NCI-H1417 treated with DMSO at 0.1 percent for 48 hours (cell line): ENCODE measurements at places on chromosomes 6 and 20.

DNA sequence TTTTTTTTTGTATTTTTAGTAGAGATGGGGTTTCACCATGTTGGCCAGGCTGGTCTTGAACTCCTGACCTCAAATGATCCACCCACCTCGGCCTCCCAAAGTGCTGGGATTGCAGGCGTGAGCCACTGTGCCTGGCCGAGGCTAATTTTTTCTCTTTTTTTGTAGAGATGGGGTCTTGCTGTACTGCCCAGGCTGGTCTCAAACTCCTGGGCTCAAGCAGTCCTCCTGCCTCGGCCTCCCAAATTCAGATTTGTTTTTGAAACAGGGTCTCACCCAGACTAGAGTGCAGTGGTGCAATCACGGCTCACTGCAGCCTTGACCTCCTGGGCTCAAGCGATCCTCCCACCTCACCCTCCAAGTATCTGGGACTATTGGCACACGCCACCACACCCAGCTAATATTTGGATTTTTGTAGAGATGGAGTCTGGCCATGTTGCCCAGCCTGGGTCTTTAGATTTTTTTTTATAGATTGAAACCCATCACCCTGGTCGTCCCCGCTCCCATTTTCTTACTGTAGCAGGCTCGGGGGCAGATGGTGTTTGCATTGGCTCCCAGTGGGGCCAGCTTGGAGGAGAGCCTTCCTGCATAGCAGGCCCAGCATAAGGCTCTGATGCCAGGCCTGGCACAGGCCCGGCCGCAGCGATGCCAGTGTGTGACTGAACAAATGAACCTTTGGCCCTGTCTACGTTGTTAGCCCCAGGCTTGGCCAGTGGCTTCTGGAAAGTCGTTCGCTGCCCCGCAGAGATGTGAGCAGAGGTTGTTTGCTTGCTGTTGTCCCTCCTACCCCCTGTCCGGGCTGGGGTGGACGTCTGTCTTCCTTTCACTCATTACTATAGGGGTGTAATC lies 4.3 kb upstream of the MTG2 start:
- no peak for DNase-seq

DNA sequence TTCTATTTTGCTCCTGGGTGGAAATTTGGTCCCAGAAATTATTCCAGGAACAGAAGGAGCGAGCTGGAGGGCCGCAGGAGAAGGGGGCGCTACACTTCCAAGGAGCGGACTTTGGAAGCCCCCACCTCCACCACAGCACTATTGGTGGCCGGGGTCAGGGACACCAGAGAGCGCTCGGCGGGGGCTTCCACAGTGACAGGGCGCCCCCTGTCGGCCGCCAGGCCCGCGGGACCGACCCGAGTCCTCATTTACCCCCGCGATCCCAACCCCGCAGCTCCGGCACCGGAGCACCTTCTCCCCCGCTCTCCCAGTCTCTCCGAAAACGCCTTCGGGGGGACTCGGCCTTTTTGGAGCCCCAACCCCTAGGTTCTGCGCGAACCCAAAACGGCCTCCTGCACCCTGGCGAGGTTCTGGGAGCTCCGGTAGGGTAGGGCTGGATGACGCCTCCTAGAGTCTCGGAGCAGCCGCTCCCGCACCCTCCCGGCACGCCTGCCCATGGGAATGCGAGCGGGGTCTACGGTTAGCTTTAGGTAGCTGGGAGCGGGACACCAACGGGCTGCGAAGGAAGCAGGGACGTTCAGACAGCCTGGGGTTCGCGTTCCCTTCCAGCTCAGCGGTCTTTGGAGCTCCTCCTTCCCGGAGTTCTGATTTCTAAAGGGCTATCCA lies 2.4 kb upstream of the FOXA2 start:
- DNase-seq: no peak

GRCh38 chr6:9503111-9503761 lies 911.6 kb downstream of the TFAP2A start:
- no peak for DNase-seq

DNA sequence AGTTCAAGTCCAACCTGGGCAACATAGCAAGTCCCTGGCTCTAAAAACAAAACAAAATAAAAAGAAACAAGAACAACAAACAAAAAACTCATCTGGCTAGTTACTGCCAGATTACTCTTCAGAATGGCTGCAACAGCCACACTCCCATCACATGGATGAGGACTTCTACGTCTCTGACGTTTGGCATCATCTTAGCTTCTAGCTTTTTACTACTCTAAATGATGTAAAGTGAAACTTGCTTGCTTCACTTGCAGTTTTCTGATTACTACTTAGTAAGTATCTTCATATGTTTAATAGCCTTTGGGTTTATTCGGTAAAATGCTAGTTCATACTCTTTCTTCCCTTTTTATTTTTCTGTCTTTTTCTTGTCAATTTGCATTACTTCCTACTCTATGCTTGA lies 161.1 kb upstream of the CARMIL1 start:
- no peak for DNase-seq

DNA sequence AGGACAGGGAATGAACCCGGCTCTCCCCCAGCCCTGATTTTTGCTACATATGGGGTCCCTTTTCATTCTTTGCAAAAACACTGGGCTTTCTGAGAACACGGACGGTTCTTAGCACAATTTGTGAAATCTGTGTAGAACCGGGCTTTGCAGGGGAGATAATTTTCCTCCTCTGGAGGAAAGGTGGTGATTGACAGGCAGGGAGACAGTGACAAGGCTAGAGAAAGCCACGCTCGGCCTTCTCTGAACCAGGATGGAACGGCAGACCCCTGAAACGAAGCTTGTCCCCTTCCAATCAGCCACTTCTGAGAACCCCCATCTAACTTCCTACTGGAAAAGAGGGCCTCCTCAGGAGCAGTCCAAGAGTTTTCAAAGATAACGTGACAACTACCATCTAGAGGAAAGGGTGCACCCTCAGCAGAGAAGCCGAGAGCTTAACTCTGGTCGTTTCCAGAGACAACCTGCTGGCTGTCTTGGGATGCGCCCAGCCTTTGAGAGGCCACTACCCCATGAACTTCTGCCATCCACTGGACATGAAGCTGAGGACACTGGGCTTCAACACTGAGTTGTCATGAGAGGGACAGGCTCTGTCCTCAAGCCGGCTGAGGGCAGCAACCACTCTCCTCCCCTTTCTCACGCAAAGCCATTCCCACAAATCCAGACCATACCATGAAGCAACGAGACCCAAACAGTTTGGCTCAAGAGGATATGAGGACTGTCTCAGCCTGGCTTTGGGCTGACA lies 28.8 kb upstream of the ZBP1 start:
- DNase-seq: no peak

GRCh38 chr6:109701221-109701620 lies 10.1 kb downstream of the FIG4 start:
- no peak for DNase-seq

DNA sequence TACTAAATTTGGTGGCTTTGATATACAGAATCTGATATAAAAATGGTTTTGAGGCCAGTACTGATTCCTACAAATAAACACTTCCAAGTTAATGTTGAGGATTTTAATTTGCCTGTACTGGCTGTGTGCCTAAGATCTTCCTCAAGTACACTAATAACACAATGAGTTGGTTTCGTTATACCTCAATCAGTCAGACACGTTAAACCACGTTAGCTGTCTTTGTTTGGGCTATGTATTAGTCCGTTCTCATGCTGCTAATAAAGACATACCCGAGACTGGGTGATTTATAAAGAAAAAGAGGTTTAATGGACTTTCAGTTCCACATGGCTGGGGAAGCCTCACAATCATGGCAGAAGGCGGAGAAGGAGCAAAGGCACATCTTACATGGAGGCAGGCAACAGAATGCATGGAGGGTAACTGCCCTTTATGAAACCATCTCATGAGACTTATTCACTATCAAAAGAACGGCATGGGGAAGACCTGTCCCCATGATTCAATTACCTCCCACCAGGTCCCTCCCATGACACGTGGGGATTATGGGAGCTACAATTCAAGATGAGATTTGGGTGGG lies 46.2 kb downstream of the NT5E start:
- no peak for DNase-seq

GRCh38 chr6:43515808-43516207 lies 918 bp downstream of the YIPF3 start:
- no peak for DNase-seq

GRCh38 chr6:140105857-140106256 lies 731.4 kb upstream of the CITED2 start:
- no peak for DNase-seq

GRCh38 chr6:20310185-20310584 lies 91.5 kb upstream of the E2F3 start:
- no peak for DNase-seq

GRCh38 chr6:36546308-36546919 lies 865 bp downstream of the STK38 start:
- DNase-seq: no peak

- no peak for DNase-seq
Measured at GRCh38 chr6:50681213-50681824, 32.0 kb upstream of the TFAP2D start.

DNA sequence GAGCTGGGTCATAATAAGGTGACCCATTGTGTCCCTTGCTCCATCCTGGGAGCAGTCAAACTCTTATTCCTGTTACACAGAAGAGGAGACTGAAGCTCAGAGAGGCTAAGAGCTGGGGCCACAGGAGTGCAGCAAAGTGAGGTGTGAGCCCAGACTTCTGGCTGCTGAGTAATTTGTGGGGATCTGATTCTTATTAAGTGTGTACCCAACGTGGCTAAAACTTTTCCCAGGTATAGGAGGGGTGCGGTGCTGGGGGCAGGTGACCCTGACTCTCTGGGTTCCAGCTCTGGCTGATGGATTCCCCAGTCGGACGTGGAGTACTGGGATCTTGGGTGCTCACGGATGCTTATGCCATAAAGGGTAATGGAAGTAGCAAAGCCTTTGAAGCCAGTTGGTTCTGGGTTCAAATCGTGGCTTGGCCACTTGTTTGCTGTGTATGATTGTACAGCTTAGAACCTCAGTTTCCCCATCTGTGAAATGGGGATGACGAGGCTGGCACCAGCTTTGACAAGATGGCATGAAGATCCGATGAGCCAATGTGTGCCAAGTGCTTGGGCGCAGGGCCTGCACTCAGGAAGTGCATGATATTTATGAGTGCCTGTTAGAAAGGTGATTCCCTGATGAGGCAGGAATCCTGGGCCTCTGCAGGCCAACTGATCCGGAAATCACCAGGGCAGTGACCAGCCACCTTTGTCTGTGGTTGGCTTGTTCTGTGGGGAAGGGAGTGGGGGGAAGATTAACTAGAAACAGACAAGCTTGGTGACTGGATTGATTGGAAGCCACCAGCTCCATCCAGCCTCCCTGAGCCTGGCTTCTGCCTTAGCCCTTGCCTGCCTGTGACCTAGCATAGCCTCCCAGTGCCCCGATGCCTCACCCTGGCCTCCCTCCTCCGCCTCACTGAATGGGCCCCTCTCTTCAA lies 6.0 kb downstream of the SRC start:
- no peak for DNase-seq

- no peak for DNase-seq
Measured at GRCh38 chr6:157546321-157546720, 165.3 kb downstream of the ZDHHC14 start.
